ENCODE measurements at places on chromosomes 2 and 18.

DNA sequence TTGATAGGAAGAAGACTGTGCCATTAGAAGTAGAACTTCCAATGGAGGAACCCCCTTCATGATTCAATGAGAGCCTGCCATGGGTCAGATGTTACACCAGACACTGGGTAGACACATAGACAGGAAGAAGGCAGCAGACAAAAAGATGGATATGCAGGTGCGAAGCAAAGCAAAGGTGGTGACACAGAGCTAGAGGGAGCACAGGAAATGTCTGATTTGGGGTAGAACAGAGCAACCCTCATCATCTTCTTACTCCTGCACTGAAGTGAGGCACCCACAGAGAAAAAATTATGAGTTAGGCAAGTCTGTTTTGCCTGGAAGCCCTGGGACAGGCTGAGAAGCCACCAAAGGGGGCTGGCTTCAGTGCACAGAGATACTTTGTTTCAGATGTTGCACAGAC, 240.2 kb downstream of the ANAPC1 start:
- H3K4me1 ChIP-seq, result no peaks in the 10 kb centered on the region
- no peaks in the 10 kb centered on the region for H3K36me3 ChIP-seq
- no peak overlapping the region for H3K27ac ChIP-seq
- DNase-seq, result no peak
- H3K27me3 ChIP-seq, result no peaks in the 10 kb centered on the region

DNA sequence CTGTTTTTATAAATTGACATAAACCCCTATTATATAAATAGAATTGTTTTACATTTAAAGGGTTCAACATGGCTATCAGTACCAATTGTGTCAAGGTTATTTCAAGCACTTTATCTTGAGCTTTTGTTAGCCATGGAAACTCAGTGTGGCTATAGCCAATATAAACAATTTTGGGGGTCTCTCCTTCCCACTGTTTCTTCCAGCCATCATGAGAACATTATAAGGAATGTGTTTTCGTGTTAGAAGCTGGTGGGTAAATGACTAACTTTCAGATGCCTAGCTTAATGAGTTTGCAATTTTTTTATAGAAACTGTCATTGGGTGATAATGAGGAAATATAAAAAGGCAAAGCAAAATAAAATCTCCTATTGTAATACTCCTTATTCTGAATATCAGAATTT, 153.5 kb upstream of the FOSL2 start:
- no peak overlapping the region for H3K4me3 ChIP-seq
- no peaks in the 10 kb centered on the region for H3K4me1 ChIP-seq
- no peak for DNase-seq
- no peak overlapping the region for H3K27ac ChIP-seq

DNA sequence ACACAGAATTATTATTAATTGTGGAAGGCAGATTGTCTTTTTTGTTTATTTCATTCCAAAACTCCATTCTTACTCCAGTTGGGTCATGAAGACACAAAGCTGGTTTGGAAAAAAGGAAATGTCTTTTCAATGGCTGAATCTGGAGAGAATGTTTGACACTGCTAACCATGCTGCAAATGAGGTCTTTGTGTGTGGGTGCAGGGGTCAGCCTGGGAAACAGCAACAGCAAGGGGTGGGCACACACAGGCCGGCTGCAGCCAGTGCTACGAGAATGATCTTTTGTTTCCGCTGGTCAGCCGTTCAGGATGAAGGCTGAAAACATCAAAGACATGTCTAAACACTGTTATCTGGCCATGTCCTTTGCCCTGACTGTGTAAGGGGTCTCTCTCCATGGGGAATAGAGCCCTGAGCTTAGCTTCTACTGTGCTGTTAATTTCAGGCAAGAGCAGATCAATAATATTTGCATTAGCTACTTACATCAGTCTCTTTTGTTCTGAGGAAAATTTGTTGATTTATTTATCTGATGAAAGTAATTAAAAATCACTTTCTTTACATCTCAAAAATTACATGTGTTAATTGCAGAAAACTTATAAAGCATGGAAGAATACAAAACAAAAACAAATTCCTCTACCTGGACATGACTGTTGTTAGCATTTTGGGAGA, 33.3 kb upstream of the E2F6 start:
- no peak for DNase-seq
- H3K27me3 ChIP-seq, result no peaks in the 10 kb centered on the region
- no peak overlapping the region for H3K4me3 ChIP-seq

GRCh38 chr18:78849046-78849445, 130.6 kb upstream of the SALL3 start:
- no peak for DNase-seq
- no peaks in the 10 kb centered on the region for H3K27me3 ChIP-seq
- H3K27ac ChIP-seq, result no peak overlapping the region
- H3K4me3 ChIP-seq, result no peak overlapping the region
- no peaks in the 10 kb centered on the region for H3K4me1 ChIP-seq
- H3K36me3 ChIP-seq, result no peaks in the 10 kb centered on the region

Data from SJCRH30 (cell line).